NCI-H345 (cell line): ENCODE measurements at places on chromosomes 4 and X.

- DNase-seq = no peak
Observed at GRCh38 chr4:54038056-54038455, 26.3 kb downstream of the CHIC2 start.

DNA sequence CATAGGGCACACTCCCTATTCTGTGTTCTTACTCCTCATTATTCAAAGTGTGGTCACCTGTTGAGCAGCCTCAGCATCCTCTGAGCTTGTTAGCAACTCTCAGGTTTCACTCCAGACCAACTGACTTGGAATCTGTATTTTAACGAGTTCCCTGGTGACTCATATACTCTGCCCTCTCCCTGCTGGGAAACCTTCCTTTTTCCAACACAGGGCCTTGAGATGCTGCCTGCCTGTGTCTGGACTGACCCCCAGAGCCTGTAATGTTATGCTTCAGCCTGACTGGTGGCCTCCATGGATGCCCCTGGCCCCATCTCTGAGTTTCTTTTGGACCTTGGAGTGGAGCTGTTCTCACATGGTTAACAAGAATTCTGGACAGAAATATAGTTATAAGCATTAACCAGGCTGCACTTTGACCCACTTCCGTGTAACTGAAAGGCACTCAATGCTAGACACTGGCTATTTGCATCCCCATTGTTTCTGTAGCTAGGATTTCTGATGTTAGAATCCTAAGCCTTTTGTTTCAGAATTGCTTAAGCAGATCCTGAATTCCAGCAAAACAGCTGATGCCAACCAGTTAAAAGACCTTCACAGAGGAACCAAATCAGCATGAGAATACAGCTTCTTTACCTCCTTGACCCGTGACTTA is 262.6 kb downstream of the STIM2 start:
- no peak for DNase-seq

DNA sequence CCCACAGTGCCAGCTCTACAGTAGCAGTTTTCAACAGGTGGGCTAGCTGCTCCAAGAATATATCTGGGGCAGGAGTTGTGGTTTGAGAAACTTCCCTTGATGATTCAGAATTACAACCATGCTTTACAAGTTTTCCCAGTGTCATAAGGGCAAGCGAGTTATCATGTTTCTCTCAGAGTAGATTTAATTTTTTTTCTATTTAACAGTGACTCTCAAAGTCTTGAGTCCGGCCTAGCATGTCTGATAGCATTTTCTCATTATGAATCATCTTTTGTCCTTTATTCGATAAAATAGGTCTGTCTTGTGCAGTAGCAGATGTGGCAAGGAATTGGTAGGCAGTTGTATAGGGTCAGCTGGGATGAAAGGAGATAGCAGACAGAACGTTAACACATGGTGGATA is 62.2 kb upstream of the SPANXD start:
- DNase-seq = no peak

DNA sequence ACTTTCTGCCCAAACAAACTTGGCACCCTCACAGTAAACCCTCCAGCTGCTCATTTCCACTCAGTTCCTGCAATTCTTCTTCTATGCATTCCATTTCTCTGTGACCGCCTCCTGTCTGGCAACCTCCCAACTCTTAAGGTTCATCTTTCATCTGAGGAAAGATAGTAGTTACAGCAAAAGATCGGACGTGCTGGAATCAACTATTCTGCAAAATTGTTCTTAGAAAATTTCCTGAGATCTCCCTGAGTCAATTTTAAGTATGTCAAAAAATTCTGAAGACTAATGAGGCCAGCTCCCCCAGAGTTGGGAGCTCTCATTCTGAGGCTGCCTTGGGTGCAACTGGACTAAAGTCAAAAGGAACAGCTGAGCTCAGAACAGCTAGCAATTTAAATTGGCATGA is 1026.0 kb downstream of the ADGRL3 start:
- no peak for DNase-seq

DNA sequence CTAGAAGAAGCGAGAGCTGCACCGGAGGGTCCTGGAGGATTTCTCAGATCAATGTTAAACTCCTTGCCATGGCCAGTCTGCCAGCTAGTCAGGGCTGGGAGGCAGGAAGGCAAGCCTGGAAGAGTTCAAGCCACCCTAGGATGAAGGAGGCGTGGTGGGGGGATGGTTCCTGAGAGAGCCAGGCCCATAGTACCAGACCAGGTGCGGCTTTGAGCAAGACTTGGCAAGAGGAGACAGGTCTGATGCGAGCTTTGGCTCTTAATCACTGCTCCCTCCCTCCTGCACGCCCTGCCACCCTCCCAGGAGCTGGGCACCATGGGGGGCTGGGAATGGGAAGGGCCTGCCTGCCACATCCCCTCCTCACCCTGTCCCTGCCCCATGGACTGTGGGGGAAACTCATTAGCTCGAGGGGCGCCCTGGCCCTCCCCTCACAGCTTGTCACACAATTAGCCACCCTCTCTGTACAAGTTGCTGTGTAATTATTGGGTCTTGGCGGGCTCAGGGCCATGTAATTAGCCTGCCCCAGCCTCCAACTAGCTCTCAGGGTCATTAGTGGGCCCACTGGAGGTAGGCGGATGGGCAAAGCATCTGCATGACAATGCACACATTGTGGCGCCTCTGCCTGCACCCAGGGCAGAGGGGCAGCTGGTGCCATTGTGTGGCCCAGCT is 50.3 kb downstream of the EFNB1 start:
- no peak for DNase-seq

- DNase-seq = no peak
Observed at GRCh38 chrX:150570512-150570911, 2.1 kb downstream of the MTM1 start.

GRCh38 chr4:164765096-164765495 is 11.2 kb downstream of the SMIM31 start:
- DNase-seq = no peak

DNA sequence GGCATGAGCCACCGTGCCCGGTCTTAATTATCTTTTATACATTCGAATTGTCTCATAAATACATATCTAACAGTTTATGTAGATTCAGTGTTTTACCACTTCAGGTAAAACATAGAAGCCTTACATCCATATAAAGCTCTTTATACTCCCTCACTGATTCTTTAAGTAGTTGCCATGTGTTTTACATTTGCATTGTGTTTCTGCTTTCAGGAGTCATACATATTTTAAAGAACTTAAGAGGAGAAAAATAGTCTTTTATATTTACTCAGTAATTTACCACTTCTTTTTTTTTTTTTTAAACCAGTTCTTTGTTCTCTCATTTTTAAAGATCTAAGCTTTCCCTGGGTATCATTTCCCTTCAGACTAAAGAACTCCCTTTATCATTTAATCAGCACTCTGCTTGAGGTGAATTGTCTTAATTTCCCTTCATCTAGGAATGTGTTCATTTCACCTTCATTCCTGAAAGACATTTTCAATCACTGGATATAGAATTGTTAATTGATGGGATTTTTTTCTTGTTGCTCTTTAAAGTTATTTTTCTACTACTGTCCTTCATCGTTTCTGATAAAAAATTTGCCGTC is 324.3 kb upstream of the ZCCHC13 start:
- DNase-seq = no peak

GRCh38 chrX:119062750-119063374 is 9.9 kb upstream of the CT47C1 start:
- DNase-seq = peak; percentile 2

- no peak for DNase-seq
Observed at GRCh38 chrX:109346491-109346890, 135.4 kb downstream of the GUCY2F start.

GRCh38 chrX:132330156-132330729 is 111.0 kb upstream of the RAP2C start:
- DNase-seq = no peak

DNA sequence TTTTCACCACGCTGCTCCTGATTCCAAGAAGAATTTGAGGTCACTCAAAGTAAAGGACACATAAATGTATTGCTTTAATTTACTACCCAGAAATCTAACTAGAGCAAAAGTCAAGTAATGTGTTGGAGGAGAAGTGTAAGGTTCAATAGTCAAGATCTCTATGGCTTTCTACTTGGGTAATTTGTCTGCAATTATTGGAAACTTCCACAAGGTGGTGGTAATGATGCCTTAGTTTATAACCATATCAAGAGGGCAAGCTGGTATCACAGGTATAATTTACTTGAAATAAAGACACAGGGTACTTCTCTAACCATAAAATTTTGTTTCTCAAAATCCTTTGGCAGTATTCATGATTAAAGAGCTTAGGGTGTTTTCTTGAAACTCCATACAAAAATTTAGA is 10.2 kb upstream of the GRIA3 start:
- DNase-seq = no peak

- no peak for DNase-seq
Observed at GRCh38 chr4:53688186-53688790, 97.0 kb upstream of the LNX1 start.

DNA sequence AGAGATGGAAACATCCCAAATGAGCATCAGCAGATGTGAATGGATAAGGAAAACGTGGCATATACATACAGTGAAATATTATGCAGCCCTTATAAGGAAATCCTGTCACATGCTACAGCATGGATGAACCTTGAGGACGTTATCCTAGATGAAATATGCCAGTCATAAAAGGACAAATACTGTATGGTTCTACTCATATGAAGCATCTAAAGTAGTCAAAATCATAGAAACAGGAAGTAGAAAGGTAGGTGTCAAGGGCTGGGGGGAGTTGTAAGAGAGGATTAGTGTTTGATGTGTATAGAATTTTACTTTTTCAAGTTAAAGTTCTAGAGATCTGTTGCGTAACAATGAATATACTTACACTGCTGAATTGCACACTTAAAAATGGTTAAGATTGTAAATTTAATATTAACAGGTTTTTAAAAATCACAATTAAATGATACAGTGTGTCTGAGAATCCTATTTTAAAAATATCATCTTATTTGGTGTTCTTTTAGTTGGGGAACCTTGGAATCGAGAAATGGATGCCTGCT is 58.5 kb downstream of the KDM6A start:
- DNase-seq = no peak
